ENCODE measurements at places on chromosomes 1 and 21.

GRCh38 chr1:52054496-52055065 lies 410 bp downstream of the TXNDC12 start:
- DNase-seq = no peak

- no peak for DNase-seq
Measured at GRCh38 chr1:21912038-21912758, 24.9 kb downstream of the HSPG2 start.

DNA sequence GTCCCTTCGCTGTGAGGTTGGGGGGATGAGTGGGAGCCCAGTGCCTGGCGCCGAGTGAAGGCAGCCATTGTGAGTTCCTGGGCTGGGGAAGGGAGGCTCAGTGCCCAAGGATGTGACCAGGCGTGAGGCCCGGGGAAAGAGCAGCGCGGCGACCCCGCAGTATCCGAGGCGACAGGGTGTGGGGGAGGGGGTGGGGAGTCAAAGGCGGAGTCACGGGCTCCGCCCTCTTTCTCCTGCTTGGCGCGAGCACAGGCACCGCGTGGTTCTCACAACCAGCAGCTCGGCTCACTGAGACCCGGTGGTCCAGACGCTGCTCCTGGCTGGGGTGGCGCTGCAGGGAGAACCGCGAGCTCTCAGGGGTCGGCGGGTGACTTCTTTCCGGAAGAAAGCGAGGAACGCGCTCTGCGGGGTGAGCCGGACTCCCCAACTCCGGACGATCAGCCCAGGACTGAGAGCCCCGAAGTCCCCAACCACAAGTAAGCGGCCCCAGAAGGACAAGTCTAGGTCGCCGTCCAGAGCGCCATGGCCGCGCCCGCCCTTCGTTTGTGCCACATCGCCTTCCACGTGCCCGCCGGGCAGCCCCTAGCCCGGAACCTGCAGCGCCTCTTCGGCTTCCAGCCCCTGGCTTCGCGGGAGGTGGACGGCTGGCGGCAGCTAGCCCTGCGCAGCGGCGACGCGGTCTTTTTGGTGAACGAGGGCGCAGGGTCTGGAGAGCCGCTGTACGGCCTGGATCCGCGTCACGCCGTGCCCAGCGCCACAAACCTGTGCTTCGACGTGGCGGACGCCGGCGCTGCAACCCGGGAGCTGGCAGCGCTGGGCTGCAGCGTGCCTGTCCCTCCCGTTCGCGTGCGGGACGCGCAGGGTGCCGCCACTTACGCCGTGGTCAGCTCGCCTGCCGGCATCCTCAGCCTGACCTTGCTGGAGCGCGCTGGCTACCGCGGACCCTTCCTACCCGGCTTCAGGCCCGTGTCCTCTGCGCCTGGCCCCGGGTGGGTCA lies at the start of gene HPDL:
TSS of gene HPDL (plus strand) at position 269 of the 997 bp plus-strand sequence. CDS start at position 523, 254 bp downstream.
- DNase-seq = peak; percentile 76

- DNase-seq = no peak
Measured at GRCh38 chr21:25506261-25506660, 101.0 kb downstream of the MRPL39 start.

GRCh38 chr21:43911015-43911934 lies 46.3 kb downstream of the AGPAT3 start:
- peak; percentile 92 for DNase-seq

- no peak for DNase-seq
Measured at GRCh38 chr1:207991583-207992026, 80.7 kb upstream of the CD34 start.

DNA sequence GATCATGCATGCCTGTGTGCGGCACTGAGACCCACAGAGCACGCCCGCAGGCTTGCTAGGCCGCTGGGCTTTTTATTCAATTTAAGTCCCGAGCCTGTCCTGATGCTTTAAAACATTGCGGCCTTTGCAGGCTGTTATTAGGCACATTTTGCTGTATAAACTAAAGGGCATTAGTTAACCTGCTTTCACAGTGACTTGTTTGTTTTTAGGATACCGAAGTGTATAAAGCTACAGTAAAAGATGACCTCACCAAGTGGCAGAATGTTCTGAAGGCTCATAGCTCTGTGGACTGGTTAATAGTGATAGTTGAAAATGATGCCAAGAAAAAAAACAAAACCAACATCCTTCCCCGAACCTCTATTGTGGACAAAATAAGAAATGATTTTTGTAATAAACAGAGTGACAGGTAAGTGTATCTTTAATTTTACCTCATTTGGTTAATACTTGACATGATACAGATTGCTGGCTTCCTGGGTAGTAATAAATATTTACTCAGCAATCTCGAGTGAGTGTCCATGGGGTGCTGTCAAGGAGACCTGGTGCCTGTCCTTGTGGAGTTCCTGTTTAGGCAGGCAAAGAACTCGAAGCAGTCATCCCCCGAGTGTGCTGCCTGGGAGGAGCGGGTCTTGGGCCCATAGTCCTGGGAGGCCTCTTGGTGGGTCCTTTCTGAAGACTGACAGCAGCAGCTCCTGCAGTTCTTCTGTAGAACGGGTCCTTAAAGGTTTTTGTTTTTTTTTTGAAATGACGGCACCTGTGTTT lies 40.1 kb downstream of the TRAPPC10 start:
- peak; percentile 77 for DNase-seq

Measured in thyroid gland (tissue), 4 donors.